Fibroblast of skin of left quadriceps (primary cell): ENCODE measurements at places on chromosomes 2 and 18.

GRCh38 chr2:134296301-134296700 lies 42.4 kb downstream of the MGAT5 start:
- no peak for DNase-seq

DNA sequence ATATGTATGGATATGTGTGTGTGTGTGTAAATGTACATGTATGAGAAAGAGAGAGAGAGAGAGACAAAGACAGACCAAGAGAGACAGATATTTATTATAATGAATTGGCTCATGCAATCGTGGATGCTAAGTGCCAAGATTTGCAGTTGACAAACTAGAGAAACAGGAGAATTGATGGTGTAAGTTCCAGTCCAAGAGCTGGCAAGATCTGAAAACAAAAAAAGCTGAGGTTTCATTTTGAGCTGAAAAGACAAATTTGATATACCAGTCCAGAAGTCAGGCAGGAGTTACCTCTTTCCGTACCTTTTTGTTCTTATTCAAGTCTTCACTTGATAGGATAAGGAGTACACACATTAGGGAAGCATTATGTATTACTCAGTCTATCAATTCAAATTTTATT lies 157.8 kb downstream of the COPS8 start:
- DNase-seq, result no peak

- no peak for DNase-seq
Observed at GRCh38 chr2:242030858-242031257, 161.3 kb downstream of the RTP5 start.

DNA sequence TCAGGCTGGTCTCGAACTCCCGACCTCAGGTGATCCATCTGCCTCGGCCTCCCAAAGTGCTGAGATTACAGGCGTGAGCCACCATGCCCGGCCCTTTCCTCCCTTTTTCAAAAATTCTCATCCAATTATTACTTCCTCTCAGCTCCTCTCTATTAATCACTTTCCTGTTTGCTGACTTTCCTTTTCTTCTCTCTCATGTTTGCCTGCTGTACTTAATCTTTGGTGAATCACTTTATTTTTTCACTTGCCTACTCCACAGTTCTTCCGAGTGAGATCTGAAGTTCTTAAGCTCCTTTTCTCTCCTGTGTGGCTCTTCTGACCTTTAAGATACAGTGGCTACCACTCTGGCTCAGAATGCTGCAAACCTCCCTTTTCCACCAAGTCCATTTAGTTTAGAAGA lies 126.3 kb upstream of the SERTAD2 start:
- no peak for DNase-seq

GRCh38 chr2:191432121-191432520 lies 186.9 kb downstream of the MYO1B start:
- DNase-seq, result no peak

- no peak for DNase-seq
Observed at GRCh38 chr2:108942888-108943287, 46.1 kb downstream of the EDAR start.
